ENCODE measurements at places on chromosomes 2 and 18.

DNA sequence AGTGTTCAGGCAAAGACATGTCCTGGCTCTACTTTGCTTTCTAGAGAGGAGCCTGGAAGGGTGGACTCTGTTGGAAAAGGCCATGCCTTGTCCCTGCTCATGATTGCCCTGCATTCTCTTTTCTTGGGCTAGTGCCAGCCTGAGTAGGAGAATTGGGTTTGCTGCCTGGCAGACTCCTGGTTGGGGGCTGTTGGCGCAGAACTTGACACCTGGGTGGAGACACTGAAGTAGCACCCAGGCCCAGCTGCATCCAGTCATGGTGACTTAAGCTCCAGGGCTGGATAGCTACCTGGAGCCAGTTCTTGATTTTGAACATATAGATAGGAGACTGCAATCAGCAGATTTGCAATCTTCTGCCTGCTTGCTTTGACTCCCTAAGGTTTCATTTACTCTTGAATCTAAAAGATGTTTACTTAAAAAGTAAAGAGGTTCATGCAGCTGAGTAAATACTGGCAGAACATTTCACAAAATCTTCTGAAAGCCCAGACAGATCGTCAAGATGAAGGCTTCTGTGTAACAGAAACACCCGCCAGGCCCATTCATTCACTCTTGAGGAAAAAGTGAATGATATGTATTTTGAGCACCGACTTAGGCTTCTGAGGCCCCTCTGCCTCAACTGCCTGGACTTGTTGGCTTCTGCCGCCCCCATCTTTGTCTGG lies 38.0 kb upstream of the YWHAQ start:
- DNase-seq: no peak

GRCh38 chr2:149442346-149442745 lies 112.0 kb downstream of the LYPD6 start:
- no peak for DNase-seq

DNA sequence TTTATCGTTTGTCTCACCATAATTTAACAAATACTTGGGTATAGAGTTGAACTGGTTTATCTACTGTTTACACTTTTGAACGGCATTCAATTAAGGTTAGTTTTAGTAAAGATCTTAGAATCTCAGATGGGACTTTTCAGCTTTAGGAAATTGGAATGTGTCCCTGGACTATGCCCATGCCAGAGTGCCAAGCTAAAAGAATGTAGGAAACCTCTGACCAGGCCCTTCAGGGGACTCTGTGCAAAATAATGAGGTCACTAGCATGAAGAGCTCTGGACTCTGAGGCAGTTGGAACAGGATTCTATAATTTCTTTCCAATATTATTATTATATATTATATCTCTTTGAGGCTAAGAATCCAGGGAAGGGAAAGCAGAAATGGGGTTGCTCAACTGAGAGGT lies 13.5 kb downstream of the DIS3L2 start:
- DNase-seq: no peak

DNA sequence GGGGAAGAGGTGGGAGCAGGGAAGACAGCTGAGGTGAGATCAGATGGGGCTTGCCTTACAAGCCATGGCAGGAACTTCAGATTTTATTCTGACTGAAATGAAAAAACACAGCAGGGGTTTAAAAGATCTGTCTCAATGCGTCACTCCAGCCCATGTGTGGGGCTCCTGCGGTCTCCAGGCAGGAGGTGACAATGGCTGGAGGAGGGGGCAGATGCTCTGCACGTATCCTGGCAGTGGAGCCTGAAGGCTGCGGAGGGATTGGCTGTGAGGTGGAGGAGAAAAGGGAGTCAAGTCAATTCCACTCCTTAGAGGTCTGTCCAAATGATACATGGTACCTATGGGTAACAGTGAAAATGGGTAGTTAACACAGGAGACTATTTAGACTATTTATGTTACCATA lies 40.5 kb upstream of the KIDINS220 start:
- DNase-seq: no peak

All from fibroblast of mammary gland (primary cell).